Chondrocyte (in vitro differentiated cells): ENCODE measurements at places on chromosomes 2 and 18.

- H3K27ac ChIP-seq, result no peak overlapping the region
- no peaks in the 10 kb centered on the region for H3K36me3 ChIP-seq
- H3K27me3 ChIP-seq, result no peaks in the 10 kb centered on the region
Observed at GRCh38 chr18:41624460-41624859, 330.6 kb upstream of the PIK3C3 start.

- no peaks in the 10 kb centered on the region for H3K27me3 ChIP-seq
- no peak overlapping the region for H3K4me3 ChIP-seq
- H3K4me1 ChIP-seq, result no peaks in the 10 kb centered on the region
- DNase-seq, result no peak
- H3K36me3 ChIP-seq, result no peaks in the 10 kb centered on the region
- no peak overlapping the region for H3K27ac ChIP-seq
Observed at GRCh38 chr2:22329211-22330154, 1055.5 kb upstream of the KLHL29 start.

- peak; percentile 61 for DNase-seq
- peak overlapping the region; percentile 6 for H3K4me3 ChIP-seq
- H3K4me1 ChIP-seq, result peaks cover 44% of the 10 kb centered on the region
Observed at GRCh38 chr2:239285071-239285931, 115.5 kb downstream of the HDAC4 start.

DNA sequence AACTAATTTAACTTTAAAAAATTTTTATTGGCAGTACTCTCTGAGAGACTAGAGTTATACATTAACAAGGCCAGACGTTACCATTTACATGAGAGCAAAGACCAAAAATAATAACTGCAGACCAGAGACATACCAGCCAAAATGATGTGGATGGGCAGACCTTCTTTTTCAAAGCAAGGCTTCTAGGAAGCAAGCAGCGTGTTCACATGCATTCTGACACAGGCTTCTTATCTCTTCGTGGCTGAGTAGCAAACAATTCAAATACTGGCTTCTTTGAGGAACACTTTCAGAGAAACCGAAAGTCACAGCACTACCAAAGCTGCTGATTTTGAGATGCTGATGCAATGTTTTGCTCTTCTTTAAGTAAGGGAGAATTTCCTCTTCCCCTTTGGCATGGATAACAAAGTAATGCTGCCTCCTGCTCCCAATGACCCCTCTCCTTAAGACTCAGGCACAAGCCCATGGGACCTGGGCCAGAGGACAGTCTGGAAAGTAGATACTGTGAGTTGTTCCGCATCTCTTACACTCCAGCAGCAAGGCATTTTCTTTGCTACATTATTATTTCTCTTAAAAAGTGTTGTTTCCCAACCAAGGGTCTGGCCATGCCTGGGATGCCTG lies 181.9 kb downstream of the MREG start:
- H3K27me3 ChIP-seq, result no peaks in the 10 kb centered on the region
- H3K4me1 ChIP-seq, result peaks cover 79% of the 10 kb centered on the region

DNA sequence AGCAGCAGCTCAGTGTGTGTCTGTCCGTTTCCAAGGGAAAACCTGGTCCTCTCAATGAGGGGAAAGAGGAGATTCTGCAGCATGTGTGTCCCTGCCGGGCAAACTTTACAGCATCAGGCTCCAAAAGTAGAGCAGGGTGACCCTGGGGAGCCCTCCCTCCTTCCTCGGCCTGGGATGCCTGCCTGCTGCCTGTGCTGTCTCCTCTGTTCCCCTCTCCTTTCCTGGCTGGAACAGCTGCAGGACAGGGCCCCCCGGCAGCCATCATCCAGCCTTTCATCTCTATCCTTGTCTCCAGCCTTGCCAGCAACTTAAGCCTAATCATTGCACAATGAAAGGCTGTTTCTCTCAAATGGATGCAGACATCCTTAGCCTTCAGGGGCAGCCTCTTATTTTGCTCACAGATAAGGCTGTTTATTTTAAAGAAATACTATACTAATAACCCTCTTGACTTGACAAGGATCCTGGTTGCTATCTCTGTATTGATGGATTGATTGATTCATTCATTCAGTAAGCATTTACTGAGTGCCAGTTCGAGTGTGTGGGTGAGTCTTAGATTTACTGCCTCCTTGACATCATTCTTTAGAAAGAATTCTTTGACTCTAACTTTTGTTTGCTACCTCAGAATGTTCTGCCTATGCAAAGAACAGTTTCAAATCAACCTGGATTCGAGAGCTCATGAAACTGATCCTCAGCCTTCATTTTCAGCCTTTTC lies 40.6 kb upstream of the EDAR start:
- peaks cover 11% of the 10 kb centered on the region for H3K27me3 ChIP-seq
- no peaks in the 10 kb centered on the region for H3K36me3 ChIP-seq
- H3K27ac ChIP-seq, result no peak overlapping the region

GRCh38 chr2:127371037-127371436 lies 16.7 kb downstream of the MAP3K2 start:
- H3K27me3 ChIP-seq, result no peaks in the 10 kb centered on the region
- no peak overlapping the region for H3K4me3 ChIP-seq
- DNase-seq, result no peak
- peak overlapping the region; percentile 45 for H3K27ac ChIP-seq
- peaks cover 29% of the 10 kb centered on the region for H3K4me1 ChIP-seq

DNA sequence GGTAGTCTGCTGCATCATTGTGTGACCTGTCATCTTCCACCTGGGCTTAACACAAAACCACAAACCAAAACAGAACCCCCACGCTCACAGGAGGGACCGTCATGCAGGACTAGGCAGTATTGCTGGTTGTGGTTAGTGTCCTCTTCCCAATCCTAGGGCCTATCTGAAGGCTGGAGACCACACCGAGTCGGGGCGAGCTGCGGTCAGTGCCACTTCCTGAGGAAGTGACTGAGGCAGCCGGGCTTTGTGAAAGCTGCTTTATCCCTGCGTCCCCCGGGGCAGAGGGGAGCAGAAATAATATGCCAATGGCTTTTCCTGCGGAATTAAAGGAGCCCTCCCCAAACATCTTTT lies 22.9 kb downstream of the ZNF532 start:
- H3K4me1 ChIP-seq, result peaks cover 63% of the 10 kb centered on the region
- peaks cover 7% of the 10 kb centered on the region for H3K36me3 ChIP-seq
- no peak for DNase-seq
- H3K4me3 ChIP-seq, result peak overlapping the region; percentile 21
- H3K27ac ChIP-seq, result peak overlapping the region; percentile 91
- H3K27me3 ChIP-seq, result no peaks in the 10 kb centered on the region

DNA sequence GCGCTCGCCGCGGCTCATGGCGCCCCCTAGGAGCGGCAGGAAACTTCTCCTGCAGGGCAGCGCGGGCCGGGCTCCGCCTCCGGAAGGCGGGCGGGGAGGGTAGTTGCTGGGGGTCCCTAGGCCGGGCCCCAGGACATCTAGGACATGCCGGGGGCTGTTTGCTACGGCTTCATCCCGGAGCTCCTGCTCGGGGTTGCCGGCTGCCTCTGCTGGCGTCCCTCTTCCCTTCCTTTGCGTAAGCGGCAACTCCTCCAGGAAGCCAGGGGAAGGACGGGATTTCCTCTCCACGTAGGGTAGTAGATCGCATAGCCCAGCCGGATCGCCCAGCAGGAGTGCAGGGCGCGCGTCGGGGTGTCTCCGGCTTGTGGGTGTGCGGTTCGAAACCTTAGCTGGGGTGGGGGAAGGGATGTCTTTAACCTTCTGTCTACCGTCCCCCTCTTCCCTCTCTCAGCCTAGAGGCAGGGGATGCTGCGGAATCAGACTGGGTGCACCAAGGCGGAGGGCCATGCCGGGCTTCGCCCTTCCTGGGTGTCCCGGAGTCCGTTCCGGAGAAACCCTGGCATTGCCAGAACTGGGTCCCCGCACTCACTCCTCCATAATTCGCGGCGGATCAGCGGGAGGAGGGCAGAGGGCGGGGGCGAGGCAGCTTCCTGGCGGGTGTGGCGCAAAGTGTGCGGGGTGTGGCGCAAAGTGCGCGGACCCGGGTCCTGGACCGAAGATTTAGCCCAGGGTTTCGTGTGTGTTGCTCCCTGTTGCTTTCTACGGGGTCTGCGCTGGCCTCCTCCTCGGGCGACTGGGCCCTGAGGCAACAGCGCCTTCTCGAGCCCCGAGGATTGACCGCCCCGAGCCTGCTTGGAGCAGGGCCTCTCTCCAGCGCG lies 12.2 kb upstream of the SKOR2 start:
- peak; percentile 70 for DNase-seq
- H3K4me1 ChIP-seq, result peaks cover 6% of the 10 kb centered on the region
- no peaks in the 10 kb centered on the region for H3K36me3 ChIP-seq

DNA sequence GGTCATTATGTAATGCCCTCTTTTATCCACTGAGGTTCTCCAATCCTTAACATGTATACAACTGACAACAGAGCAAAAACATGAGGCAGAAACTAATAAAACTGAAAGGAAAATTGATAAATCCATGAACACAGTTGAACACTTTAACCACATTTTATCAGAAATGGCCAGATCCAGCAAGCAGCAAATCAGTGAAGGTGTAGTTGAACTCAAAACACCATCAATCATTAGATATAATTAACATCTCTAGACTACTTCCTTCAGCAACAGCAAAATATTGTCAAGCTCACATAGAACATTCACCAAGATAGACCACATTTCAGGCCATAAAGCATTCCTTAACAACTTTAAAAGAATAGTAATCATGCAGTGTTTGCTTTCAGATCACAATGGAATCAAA lies 72.9 kb downstream of the HS6ST1 start:
- H3K4me1 ChIP-seq, result no peaks in the 10 kb centered on the region
- H3K27me3 ChIP-seq, result no peaks in the 10 kb centered on the region
- no peak overlapping the region for H3K4me3 ChIP-seq
- DNase-seq, result no peak
- H3K27ac ChIP-seq, result no peak overlapping the region
- no peaks in the 10 kb centered on the region for H3K36me3 ChIP-seq

GRCh38 chr18:63272638-63273037 lies 46.9 kb downstream of the BCL2 start:
- H3K4me1 ChIP-seq, result no peaks in the 10 kb centered on the region
- H3K27me3 ChIP-seq, result no peaks in the 10 kb centered on the region
- H3K4me3 ChIP-seq, result no peak overlapping the region
- no peak for DNase-seq
- H3K36me3 ChIP-seq, result no peaks in the 10 kb centered on the region

- no peaks in the 10 kb centered on the region for H3K36me3 ChIP-seq
- H3K4me3 ChIP-seq, result no peak overlapping the region
- peaks cover 28% of the 10 kb centered on the region for H3K4me1 ChIP-seq
- H3K27me3 ChIP-seq, result no peaks in the 10 kb centered on the region
Observed at GRCh38 chr2:47531378-47532042, 128.6 kb downstream of the MSH2 start.

- no peak overlapping the region for H3K4me3 ChIP-seq
- peaks cover 2% of the 10 kb centered on the region for H3K36me3 ChIP-seq
- H3K4me1 ChIP-seq, result no peaks in the 10 kb centered on the region
- no peak for DNase-seq
- peaks cover 9% of the 10 kb centered on the region for H3K27me3 ChIP-seq
Observed at GRCh38 chr2:170298861-170299429, 121.0 kb downstream of the MYO3B start.

GRCh38 chr2:31296641-31297287 lies 62.8 kb downstream of the EHD3 start:
- peak overlapping the region; percentile 88 for H3K27ac ChIP-seq
- peaks cover 27% of the 10 kb centered on the region for H3K4me1 ChIP-seq
- no peaks in the 10 kb centered on the region for H3K36me3 ChIP-seq
- peaks cover 2% of the 10 kb centered on the region for H3K27me3 ChIP-seq
- no peak overlapping the region for H3K4me3 ChIP-seq

GRCh38 chr2:127527001-127527804 lies 914 bp upstream of the IWS1 start:
- peaks cover 27% of the 10 kb centered on the region for H3K4me1 ChIP-seq
- peak overlapping the region; percentile 100 for H3K27ac ChIP-seq
- peaks cover 2% of the 10 kb centered on the region for H3K36me3 ChIP-seq
- DNase-seq, result no peak
- peak overlapping the region; percentile 83 for H3K4me3 ChIP-seq

DNA sequence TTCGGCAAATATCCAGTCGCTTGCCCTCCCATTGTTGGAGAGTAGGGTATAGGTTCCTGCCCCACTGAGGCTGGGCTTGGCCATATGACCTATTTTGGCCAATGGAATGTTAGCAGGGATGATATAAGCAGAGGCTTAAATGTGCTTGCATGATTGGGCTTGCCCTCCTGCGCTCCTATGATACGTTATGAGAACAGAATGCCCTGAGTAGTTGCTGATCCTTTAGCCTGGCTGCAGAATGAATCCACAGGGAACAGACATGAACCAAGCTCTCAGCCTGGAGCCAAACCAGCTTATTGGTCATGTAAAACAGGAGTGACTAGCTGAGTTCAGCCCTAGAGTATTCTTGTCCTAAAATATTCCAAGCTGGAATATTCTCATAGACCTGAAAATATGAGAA lies 34.8 kb upstream of the IMP4 start:
- no peak overlapping the region for H3K4me3 ChIP-seq
- peaks cover 15% of the 10 kb centered on the region for H3K27me3 ChIP-seq
- no peaks in the 10 kb centered on the region for H3K4me1 ChIP-seq
- H3K27ac ChIP-seq, result no peak overlapping the region
- DNase-seq, result no peak
- H3K36me3 ChIP-seq, result no peaks in the 10 kb centered on the region

GRCh38 chr18:2900684-2901422 lies 54.0 kb downstream of the EMILIN2 start:
- H3K27ac ChIP-seq, result no peak overlapping the region
- H3K4me3 ChIP-seq, result no peak overlapping the region
- H3K36me3 ChIP-seq, result peaks cover 1% of the 10 kb centered on the region

- no peak for DNase-seq
- peaks cover 5% of the 10 kb centered on the region for H3K36me3 ChIP-seq
- no peak overlapping the region for H3K4me3 ChIP-seq
- no peaks in the 10 kb centered on the region for H3K27me3 ChIP-seq
Observed at GRCh38 chr2:23681356-23682140, 245.4 kb downstream of the ATAD2B start.

DNA sequence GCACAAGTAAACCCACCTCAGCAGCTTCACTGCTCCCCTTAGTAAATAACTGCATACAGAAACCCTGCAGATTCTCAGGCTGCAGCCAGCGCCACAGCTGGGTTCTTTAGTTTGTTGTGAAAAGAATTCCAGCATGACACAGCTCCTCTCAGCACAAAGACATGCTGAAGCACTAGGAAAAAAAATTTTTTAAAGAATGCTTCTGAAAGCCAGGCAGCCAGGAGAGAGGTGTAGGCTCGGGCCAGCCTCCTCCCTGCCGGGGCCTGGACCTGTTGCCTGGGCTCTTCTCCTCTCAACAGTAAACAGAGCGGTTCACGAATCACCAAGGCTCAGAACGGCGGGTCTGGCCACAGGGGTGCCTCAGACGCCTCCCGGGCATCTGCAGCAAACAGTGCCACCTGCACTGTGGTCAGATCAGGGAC lies 95.7 kb upstream of the POU3F3 start:
- peaks cover 42% of the 10 kb centered on the region for H3K4me1 ChIP-seq
- H3K27me3 ChIP-seq, result no peaks in the 10 kb centered on the region
- peak overlapping the region; percentile 91 for H3K27ac ChIP-seq
- peak overlapping the region; percentile 49 for H3K4me3 ChIP-seq
- DNase-seq, result no peak

DNA sequence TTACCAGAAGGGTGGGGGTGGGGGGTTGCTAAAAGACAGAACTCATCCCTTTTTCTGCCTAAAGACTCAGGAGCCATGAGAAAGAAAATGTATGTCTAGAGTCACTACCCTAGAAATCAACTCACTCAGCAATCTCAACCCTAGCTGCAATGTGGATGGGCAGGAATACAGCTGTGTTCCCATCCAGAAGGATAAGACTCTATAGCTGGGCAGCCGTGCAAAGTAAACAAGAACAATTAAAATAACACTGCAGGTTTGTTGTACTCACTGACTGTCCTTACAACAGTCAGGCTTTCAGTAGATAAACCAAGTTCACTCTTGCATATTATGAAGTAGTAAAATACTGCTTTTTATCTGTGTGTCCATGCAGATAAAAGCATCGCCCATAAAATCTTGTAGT lies 74.0 kb downstream of the ESCO1 start:
- peaks cover 20% of the 10 kb centered on the region for H3K4me1 ChIP-seq
- H3K36me3 ChIP-seq, result peaks cover 21% of the 10 kb centered on the region
- no peak overlapping the region for H3K27ac ChIP-seq
- no peak overlapping the region for H3K4me3 ChIP-seq
- H3K27me3 ChIP-seq, result no peaks in the 10 kb centered on the region
